ENCODE measurements at places on chromosomes 5 and 9.

DNA sequence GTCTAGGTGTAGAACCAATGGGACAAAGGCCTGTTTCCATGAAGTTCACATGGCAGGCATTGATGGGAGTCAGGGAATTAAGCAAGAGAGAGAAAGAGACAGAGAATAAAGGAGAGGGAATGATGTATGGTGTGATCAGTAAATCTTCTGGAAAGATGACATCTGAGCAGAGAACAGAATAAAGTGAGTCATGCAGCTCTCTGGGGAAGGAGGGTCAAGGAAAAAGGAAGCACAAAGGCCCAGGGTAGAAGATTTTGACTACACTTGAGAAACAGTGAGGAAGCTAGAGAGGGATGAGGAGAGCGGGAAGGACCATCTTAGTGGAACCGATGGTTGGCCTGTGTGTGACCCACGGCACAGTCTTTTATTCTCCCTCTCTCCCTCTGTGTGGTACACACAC is 425.9 kb downstream of the SPOCK1 start:
- peak; percentile 46 for DNase-seq

DNA sequence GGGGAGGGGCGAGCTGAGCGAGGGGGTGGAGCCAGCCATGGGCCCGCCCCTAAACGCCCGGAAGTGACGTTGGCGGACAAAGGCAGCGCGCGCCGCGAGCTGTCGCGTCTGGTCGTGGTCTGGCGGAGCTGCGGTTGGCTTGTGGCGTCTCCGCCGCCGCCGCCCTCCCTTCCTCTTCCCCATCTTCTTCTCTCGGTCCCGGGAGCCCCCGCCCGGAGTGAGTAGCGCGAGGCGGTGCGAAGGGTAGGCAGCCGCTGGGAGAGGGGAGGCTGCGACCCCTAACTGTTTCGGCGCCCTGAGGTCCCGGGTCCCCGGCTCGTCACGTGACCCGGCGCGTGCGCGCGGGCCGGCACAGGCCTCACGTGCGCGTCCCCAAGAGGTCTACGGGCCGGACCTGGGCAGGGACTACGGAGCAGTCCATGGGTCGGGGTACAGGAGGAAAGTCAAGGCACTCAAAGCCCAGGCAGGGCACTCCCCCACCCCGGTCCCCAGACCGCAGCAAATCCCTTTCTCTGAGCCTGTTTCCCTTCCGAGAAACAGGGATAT is at the start of gene NTMT1:
Gene NTMT1 (plus strand): TSS at position 85 of the 546 bp plus-strand sequence. CDS start 6,541 bp downstream, outside the sequence.
- peak; percentile 87 for DNase-seq

- peak; percentile 47 for DNase-seq
These were observed 1983.0 kb upstream of the C9orf72 start for GRCh38 chr9:29556317-29556716.

DNA sequence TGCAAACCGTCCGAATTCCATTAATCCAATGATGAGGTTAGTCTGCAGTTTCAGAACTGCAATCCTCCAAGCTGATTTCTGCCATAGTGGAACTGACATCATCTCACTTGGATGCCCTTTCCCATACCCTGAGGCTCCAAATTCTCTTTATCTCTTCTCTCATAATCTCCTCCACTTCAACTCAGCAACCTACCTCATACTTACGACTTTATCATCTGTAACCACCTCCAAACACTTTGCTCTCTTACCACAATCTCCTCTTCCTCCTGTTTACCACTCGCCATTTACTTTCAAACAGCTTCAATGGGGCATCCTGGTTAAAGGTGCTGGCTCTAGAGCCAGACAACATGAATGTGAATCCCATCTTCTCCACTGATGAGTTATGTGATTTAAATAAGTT is 223.2 kb downstream of the EPB41L4A start:
- DNase-seq: no peak

DNA sequence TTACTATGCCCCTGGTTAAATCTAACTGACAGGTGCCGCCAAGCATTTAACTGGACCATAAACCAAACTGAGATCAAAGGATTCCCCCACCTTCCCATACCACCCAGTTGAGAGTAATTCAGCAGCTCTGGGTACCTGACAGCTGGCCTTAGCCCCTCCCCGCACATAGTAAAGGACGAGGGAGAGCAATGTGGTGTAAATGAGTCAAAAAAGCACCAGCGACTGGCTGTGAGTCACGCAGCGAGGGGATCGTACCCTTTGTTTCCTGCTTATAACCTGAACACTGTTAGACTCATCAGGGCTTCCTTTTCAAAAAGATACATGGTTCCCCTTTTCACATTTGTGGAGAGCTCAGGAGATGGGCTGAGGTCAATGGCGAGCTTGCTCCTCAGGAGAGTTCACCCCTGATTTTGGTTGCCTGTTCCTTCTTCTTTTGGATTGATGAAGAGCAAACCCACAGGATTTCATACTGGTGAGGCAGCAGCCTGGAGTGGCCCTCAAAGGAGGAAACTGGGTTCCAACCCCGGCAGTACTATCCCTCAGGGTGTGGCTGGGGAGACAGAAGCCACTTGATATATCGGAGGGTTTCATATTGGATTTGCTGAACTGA is 71.5 kb downstream of the ANKRD33B start:
- DNase-seq: no peak

- DNase-seq: no peak
These were observed 29.6 kb upstream of the FCN2 start for GRCh38 chr9:134851020-134851419.

DNA sequence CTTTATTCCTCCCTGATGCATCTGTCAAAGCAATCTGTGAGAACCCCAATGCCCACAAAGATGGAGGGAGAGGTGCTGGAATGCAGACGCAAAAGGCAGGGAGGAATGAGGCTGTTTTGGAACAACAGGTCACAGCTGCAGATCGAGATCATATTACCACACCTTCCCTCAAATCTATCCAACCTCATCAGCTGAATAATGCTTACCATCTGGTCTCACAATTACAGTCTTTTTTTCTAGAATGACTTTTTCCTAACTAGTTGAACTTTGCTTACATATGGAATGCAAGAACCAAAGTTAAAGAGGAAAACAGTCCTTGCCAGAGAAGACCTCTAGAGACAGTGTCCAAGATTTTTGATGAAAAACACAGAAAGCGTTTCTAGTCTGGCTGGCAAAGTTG is 158.1 kb downstream of the LPAR1 start:
- DNase-seq: peak; percentile 94

DNA sequence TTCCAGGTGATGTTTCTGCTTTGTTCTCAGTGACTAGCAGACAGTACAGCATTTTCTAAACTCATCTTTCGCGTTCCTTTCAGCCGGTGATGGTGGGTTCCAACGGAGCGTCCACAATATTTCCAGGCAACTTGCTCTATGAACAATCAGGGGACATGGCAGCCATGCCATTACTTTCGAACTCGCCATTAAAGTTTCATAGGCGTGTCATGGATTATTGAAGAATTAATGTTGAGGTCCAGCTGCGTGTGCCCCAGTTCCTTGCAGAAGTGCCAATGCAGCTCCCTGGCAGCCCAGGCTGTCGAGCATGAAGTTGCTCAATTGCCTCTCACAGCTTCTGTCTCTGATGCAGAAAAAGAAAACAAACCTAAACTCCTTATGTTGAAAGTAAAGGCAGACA is 262.2 kb downstream of the IRX2 start:
- no peak for DNase-seq

DNA sequence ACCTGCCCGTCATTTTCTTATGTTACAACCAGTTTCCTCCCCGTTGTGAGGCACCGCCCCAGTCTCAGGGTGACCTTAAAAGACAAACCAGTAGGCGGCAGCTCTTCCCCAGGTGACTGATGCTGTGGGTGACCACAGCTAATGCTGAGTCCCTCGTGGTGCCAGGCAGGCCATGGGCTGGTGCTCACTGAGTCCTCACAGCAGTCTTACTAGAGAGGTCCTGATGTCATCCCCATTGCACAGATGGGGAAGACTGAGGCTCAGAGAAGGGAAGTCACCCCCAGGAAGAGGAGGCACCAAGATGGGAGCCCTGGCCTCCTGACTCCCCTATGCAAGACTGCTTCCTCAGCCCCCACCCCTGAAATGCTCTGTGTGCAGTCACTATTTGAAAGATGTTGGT is 978 bp downstream of the CFAP157 start:
- DNase-seq: no peak

DNA sequence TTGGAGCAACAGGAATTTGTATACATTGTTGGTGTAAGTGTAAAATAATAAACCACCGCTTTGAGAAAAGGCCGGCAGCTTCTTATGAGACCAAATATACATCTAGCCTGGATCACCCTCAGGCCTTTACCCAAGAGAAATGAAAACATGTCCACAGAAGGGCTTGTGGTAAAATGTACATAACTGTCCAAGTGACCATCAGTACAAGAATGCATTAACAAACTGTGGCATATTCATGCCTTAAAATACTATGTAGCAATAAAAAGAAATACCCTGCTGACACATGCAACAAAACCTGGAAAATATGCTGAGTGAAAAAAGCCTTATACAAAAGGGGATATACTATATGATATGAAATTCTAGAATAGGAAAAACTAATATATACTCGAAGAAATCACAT is 311.9 kb upstream of the TRPC7 start:
- peak; percentile 59 for DNase-seq

DNA sequence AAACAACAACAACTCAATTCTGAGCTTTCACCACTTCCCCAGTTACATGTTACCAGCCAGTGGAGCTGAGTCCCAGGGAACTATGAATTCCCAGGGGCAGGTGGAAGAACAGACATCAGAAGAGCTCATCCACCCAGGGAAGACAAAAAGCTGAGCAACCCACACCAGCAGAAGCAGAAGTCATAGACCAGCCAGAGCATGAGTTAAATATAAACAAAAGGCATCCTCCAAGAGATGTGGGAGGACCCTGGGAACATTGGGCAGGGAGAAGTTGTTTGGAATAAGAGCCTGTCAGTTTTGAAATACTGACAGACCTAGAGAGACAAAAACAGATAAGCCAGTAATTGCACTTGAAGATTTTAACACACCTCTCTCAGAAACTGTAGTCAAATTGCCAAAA is 102.3 kb upstream of the LMX1B start:
- no peak for DNase-seq

- no peak for DNase-seq
These were observed 16.6 kb downstream of the HK3 start for GRCh38 chr5:176882567-176882903.

DNA sequence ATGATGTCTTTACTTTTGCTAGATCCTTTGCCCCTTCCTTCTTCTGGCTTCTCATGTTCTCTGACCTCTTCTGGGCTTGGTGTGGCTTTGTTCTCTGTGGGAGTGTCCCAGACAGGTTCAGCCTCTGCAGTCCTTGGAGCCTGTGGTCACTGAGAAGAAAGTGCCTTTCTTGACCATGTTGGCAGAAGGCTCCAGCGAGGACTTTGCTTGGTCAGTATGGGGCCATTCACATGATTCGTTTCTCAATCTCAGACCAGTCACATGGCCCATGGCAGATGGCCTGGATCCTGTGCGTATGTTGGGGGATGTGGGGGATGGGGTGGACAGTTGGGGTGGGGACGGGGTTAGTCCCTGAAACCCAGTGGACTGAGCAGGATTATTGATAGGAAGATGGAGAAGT is 274.1 kb downstream of the ARHGAP26 start:
- DNase-seq: no peak

DNA sequence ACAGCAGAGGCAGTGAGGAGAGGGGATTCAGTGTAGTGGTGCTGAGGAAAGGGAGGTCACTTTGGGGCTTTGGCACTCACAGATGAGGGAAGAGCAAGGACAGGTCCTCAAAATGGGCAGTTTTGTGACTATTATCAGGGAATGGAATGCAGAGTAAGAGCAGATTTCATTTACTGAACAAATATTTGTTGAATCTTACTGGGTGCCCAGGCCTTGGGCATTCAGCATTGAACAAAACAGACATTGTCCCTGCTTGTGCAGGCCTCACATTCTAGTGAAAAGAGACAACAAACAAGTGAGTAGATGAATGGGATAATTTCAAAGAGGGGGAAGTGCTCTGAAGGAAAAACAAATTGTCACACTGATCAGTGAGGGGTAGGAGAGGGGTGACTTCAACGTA is 404.1 kb downstream of the DMRT2 start:
- no peak for DNase-seq

DNA sequence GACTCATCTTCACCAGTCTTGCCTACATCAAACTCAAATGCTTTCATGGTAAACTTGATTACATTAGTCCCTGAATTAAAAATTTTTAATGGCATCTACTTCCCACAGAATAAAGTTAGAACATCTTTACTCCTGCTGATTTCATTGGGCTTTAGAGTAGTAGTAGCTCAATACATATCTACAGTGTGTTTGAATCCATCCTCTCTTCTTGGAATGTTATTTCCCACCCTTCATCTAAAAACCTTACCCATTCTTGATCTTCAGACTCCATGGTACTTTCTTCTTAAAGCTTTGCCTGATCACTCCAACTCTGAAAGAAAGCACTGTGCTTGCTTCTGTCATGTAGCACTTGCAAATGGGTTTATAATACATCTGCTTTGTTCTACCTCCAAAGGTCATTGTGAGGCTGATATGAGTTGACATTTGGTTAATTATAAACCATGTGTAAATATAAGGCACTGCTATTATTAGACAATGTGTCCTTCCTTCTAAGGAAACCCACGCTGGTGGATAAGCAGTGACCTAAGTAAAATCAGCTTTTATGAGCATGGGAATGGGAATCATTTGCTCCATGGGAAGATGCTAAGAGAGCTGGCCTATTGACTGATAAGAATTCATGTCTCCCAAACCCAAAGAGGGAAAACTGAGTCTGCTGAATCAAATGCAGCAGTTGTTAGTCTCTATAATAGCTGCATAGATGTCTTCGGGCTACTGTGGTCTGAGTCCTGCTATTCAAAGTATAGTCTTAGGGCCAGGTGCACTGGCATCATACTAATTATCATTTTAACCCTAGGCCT is 7.5 kb upstream of the PRLR start:
- DNase-seq: no peak

- no peak for DNase-seq
These were observed 283.6 kb downstream of the ARHGAP26 start for GRCh38 chr5:143053780-143054179.

GRCh38 chr9:3692606-3693005 is 166.8 kb upstream of the RFX3 start:
- DNase-seq: no peak

DNA sequence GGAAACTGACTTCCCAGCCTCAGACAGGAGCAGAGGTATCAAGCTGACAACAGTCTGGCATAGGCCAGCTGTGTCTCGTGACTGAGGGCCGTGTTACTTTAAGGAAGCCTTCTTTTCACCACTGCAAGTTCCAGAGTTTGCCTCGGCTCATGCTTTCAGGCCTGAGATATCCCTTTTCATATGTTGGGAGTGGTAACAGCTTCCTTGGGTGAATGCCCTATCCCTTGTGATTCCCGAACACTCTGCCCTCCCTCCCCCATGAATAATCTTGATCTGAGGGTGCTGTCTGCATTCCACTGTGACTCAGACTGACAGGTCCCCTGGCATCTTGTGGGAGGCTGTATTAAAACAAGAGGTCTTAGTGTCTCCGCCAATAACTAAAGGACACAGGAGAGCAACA is 49.7 kb upstream of the ARL15 start:
- peak; percentile 10 for DNase-seq

Data from fibroblast of villous mesenchyme (primary cell).